ENCODE measurements at places on chromosomes 6 and 20.

GRCh38 chr6:111731456-111732195, 125.9 kb upstream of the TRAF3IP2 start:
- peak; percentile 79 for DNase-seq

GRCh38 chr6:140586426-140587061, 1212.1 kb upstream of the CITED2 start:
- DNase-seq: no peak

GRCh38 chr6:142773859-142774648, 170.9 kb downstream of the HIVEP2 start:
- no peak for DNase-seq

DNA sequence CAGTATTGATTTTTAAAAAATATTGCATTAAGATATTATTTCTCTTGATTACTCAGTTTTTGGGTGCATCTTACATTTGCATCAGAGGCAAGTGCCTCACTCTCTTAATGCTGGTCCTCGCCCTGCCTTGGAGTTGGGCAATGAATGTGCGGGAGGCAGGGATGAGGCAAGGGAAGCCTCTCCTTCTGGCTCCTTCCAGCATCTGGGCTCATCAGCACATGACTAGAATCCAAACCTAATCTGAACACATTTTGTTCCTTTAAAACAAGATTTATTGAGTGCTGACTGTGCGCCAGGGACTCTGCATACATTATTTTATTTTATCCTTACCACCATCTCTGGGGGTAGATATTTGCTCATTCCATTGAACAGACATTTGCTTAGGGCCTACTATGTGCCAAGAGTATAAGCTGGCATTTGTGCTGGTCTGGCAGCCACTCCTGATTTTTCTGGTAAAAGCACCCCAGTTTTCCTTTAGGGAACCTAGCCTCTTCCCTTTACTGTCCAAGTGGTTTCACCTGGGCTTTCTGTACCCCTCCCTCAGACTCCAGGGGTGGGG, 71.9 kb upstream of the ZNFX1 start:
- no peak for DNase-seq

GRCh38 chr6:144581812-144582537, 296.8 kb downstream of the UTRN start:
- peak; percentile 32 for DNase-seq

- peak; percentile 36 for DNase-seq
Observed at GRCh38 chr6:13012977-13013680, 296.6 kb downstream of the PHACTR1 start.

DNA sequence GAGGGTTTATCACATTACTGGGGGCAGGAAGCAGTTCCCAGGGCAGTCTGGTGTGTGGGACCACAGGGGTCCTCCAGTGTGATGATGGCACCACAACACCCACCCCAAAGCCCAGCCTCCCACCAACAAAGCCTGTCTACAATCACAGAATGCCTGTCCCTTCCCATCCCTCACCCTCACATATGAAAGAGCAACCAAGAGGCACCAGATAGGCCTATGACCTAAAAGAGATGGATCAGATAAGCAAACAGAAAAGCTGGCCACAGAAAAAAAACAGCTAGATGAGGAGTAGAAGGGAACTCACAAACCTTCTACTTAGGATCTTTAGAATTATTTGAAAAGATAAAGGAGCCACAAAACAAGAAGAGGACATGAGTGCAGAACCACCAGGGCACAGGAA, 54.3 kb downstream of the SERAC1 start:
- no peak for DNase-seq

DNA sequence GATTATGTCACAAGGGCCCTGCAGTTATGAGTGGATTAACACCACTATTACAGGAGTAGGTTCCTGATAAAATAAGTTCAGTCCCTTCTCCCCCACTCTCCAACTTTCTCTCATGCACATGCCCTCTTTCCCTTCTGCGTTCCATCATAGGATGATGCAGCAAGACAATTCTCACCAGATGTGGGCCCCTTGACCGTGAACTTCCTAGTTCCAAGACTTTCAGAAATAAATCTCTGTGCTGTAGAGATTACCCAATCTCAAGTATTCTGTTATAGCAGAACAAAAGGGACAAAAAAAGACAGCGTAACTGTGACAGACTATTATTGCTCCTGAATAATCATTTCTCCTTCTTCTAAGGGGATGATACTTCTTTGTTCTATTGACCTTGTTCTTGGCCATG, 33.8 kb upstream of the TMEM244 start:
- peak; percentile 24 for DNase-seq

DNA sequence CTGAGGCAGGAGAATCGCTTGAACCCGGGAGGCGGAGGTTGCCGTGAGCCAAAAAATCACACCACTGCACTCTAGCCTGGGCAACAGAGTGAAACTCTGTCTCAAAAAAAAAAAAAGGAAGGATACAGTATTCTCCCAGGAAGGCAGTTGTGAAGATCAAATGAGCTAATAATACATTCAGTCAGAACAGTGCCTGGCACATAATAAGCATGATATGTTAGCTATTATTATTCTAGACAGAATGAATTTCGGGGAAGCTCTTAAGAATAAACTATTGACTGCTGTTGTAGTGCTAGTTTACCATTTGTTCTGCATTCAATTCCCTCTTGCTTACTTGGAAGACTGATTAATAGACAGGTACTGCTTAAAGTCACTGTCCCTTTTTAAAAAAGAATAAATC, 40.6 kb downstream of the NDUFAF5 start:
- DNase-seq: no peak

DNA sequence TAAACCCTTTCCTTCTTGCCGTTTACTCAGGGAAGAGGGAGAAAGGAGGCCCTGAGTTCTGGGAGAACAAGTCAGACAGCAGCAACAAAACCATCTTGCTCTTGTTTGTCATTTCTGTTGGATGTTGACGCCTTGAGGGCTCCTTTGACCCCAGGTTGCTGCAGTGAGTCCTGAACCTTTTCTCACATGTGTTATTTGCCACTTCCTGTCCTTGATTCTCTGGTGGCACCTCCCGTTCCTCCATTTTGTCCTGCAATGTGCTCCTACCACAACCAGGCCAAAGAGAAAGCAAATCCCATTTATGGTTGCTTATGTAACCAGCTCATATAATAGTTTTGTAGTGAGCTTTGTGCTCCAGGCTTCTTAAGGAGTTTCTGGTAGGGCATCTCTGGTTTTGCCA, 66.6 kb upstream of the ADGRF4 start:
- no peak for DNase-seq

DNA sequence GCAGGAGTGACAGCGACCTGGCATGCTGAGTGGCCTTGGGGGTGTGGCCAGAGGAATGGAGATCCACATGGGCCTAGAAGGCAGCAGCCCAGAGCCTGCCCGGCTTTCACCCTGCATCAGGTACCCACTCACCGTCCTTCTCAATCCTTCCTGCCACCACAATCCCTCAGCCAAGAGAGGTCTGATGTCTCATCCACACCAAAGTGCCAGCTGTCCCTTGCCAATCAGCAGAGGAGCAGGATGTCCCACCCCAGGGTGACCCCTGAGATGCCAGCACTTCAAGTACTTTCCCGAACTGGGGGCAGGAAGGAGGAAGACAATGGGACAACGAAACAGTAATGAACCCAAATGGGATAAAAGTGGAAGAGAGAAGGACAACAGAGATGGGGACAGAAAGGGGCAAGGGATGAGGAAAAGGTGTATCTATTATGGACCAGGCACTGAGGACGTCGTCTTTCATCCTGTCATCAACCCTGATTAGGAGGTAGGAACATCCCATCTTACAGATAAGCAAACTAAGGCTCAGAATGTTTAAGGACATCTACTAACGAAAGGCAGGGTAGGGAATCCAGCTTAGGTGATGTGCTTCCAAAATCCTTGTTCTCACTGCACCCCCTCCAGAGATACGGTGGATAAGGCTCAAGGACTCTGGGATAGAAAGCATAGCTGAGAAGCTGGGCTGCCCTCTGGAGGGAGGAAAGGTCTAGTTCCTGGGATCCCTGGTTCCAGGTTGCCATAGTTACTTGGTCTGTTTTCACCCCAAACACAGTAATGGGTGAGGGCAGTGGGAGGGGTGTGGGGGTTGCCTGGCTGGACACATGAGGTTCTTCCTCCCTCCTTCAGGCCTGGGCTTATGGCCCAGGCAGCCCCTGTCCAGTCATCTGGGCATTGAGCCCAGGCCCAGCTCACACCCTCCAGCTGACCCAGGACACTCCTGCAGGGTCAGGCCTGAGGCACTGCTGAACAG, 4.5 kb upstream of the TNXB start:
- DNase-seq: peak; percentile 99

DNA sequence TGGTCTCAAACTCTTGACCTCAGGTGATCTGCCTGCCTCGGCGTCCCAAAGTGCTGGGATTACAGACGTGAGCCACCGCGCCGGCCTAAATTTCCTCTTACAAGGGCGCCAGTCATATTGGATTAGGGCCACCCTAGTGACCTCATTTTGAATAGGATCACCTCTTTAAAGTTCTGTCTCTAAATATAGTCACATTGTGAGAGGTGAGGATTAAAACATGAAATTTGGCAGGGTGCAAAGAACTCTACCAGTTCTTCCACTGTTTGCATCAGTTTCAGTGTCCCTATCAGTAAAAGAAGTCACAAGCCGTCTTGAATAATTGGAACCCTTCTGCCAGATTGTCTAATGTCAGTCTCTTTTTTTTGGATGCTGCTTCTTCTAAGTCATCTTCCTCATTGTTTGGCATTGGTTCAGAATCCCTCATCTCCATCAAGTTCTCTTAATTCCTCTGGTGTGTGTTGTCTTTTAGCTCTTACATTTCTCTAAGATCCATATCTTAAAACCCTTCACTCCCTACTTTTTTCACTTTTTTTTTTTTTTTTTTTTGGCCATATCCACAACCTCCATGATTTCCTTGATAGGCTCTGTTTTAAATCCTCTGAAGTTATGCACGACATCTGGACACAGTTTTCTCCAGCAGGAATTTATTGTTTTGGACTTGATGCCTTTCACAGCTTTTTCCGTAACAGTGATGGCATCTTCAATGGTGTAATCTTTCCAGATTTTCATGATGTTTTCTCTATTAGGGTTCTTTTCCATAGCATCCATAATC, 56.8 kb downstream of the NCOA3 start:
- DNase-seq: peak; percentile 66

DNA sequence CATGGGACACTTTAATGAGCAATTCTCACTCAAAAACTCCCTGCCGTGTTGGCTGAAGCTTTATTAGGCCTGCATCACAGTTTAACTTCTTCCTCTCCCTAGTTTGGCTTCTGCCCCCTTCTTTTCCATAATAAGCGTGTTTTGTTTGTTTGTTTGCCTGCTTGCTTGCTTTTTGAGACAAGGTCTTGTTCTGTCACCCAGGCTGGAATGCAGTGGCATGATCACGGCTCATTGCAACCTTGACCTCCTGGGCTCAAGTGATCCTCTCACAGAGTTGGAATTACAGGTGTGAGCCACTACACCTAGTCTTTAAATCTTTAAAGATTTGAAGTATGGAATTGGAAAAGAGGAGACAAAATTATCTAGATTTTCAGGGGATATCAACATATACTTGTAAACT, 25.4 kb upstream of the DNAAF9 start:
- DNase-seq: no peak

- DNase-seq: no peak
Observed at GRCh38 chr20:54172532-54172855, 1.3 kb downstream of the CYP24A1 start.

- DNase-seq: no peak
Observed at GRCh38 chr6:157640746-157641451, 182.1 kb upstream of the SNX9 start.

DNA sequence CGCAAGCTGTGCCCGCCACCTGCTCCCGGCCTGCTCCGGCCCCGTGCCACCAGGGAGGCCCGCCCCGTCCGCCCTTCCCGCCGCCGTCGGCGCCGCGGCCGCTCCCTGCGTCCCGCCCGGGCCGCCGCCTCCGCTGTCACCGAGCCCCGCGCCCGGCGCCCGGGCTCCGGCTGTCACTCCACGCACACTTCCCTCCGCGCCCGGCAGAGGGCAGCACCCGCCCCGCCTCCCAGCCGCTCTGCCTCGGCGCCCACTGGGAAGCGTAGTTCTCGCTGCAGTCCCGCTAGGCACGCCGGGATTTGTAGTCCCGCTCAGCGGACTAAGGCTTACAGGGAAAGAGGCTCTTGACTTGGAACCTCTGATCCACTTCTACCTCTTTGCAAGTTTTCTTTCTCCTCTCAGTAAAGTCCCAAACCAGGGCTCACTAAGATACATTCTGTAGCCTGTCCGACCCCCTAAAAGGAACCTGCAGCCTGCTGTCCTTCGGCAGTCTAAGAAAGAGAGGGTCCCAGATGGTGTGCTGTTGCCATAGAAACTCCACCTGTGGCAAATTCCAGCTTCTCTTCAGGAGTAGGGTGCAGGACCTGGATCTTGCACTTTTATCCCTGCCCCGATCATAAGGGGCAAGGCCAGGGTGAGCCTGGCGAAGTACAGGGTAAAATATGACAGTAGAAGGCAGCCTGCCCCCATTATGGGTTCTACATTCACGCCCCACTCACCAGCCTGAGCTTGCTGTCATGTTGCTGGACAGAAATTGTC, at the start of gene TFEB:
TFEB (minus strand) TSS at position 182 of the 759 bp plus-strand sequence. CDS start 44,395 bp downstream, outside the sequence.
- DNase-seq: peak; percentile 97

- no peak for DNase-seq
Observed at GRCh38 chr6:73941892-73942291, 245.9 kb downstream of the CD109 start.

DNA sequence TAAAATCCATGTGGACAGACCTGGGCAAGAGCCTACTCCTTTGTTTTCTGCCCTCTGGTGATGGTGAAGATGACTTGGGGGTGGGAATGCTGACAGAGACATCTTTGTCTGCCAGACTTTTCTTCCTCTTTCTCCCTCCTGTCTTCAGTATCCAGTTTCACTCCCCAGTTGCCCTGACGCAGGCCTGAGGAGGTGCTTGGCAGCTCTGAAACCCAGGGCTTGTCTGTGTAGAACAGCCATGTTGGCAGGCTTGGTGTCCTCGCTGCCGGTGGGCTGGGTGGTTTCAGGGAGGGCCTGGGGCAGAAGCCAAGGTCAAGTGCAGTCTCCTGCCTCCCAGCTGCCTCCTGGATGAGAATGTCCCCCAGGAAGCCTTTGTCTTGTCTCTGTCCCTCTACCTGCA, 22.5 kb downstream of the CCDC167 start:
- DNase-seq: no peak

DNA sequence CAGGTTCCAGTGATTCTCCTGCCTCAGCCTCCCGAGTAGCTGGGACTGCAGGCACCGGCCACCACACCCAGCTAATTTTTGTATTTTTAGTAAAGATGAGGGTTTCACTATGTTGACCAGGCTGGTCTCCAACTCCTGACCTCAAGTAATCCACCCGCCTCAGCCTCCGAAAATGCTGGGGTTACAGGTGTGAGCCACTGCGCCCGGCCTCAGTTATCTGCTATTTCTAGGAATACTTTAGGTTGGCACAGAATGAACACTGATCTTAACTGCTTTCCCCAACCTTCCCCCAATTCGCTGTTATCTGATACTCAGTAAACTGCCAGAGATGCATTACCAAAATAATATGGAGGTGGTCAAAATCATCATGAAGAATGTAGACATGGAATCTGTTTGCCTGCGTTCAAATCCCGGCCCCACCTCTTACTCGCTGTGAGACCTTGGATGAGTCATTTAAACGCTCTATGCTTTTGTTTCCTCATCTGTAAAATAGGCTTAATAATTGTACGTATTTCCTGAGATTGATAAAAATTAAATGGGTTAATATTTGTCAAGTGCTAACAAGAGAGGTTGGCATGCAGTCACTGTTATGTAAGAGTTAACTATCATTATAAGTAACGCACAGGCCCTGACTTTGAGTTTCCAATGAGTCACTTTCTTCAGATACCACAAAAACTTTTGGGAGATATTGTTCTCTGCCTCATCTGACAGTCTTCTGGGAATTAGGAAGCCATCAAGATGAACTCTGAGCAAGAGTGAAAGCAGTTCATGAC, 44.5 kb upstream of the NCOA3 start:
- no peak for DNase-seq

GRCh38 chr20:33119725-33120720, 40.6 kb downstream of the BPIFB4 start:
- no peak for DNase-seq

- DNase-seq: no peak
Observed at GRCh38 chr6:142318714-142319113, 16.9 kb downstream of the ADGRG6 start.

All from muscle of leg (tissue), 16 donors.